ENCODE measurements at places on chromosomes 12 and 14. TPM values are rescaled to one million over a fixed set of nuclear protein-coding genes. Genes with fewer than 3 reads are reported as not detected.

EML1 gene
- 31.8 TPM for total RNA-seq

RND1 gene
- total RNA-seq: 5.3 TPM

NPAS3 gene
- 0.46 TPM for total RNA-seq

MAGOHB gene
- total RNA-seq: 19.7 TPM

CCDC88C gene
- total RNA-seq: 66.0 TPM

TPPP2 gene
- total RNA-seq: not detected

COX8C gene
- not detected for total RNA-seq

DNA sequence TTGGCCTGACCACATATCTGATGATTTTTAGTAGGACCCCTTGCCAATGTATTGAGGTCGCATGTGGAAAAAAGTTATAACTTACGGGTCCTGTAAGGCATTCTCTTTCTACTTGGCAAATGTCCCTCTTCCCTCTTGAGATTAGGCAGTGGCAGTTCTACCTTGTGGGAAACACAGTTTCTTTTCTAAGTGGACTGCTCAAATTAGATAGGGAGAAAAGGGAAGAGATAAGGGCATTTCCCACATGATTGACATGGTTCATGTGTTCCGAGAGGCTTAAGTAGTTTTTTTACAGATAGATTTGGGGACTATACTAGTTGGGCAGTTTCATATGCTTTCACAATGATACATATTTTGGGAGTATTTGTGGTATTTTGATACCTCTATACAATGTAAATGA is 154.7 kb downstream of the FBXL14 start:
- no peak overlapping the region for H3K27ac ChIP-seq
- H3K4me3 ChIP-seq: no peak overlapping the region
- no peak for DNase-seq
- H3K27me3 ChIP-seq: no peaks in the 10 kb centered on the region

DNA sequence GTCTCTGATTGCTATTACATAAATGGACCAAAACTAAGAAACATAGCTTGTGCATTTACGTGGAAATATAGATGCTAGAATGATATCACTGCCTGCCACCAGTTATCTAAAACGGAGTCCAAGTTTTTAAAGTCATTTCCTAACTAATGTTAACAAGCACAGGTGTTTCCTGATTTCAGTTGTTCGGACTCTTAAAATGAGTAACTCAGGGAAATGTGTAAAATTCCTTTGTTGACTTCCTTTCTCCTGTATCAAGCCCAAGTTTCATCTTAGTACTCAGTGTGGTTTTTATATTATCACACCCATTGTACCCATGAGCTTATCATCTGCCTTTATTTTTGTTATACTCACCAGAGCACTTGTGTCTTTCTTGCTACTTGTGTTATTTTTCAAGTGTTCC is 13.2 kb upstream of the PRKCH start:
- no peaks in the 10 kb centered on the region for H3K36me3 ChIP-seq
- no peaks in the 10 kb centered on the region for H3K4me1 ChIP-seq
- DNase-seq: no peak
- no peak overlapping the region for H3K27ac ChIP-seq

GRCh38 chr12:47782372-47782770 is 9.3 kb downstream of the SLC48A1 start:
- DNase-seq: no peak
- no peaks in the 10 kb centered on the region for H3K27me3 ChIP-seq
- H3K27ac ChIP-seq: no peak overlapping the region
- H3K36me3 ChIP-seq: peaks cover 19% of the 10 kb centered on the region
- no peak overlapping the region for H3K4me3 ChIP-seq

DNA sequence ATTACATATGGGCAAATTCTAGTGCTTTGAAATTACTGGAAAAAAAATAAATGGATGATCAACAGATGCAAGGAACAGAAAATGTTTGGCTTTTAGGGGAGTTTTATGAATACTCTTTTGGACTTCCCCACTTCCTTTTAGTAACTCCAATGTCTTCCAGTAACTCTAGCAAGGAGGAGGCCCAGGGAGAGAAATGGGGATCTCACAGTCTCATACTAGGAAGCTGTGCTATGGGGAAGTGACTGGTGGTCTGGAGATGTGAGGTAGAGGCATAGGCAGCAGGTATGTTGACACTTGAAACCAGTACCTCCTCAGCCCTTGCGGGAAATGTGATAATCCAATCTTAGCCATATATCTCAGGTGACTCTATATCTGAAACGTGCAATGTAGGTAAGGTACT is 68.1 kb downstream of the CRADD start:
- no peaks in the 10 kb centered on the region for H3K27me3 ChIP-seq
- H3K4me1 ChIP-seq: peaks cover 20% of the 10 kb centered on the region
- H3K27ac ChIP-seq: peak overlapping the region; percentile 10
- no peak for DNase-seq
- no peaks in the 10 kb centered on the region for H3K36me3 ChIP-seq

All from lung (tissue), 17 donors.